Activated CD4-positive, alpha-beta T cell treated with anti-CD3 and anti-CD28 coated beads, Interleukin-2, amount 10 ng/mL, durations not matched to agents 24 days and 14 days (primary cell): ENCODE measurements at places on chromosomes 2 and 18.
A peak's percentile ranks its signal among the peaks of the same experiment; 100 is the strongest.

GRCh38 chr18:58466636-58467205, 162.2 kb downstream of the ALPK2 start:
- H3K4me3 ChIP-seq: no peak overlapping the region
- no peaks in the 10 kb centered on the region for H3K36me3 ChIP-seq
- H3K27ac ChIP-seq: no peak overlapping the region
- DNase-seq: no peak

- peaks cover 37% of the 10 kb centered on the region for H3K4me1 ChIP-seq
- peaks cover 20% of the 10 kb centered on the region for H3K36me3 ChIP-seq
- peaks cover 6% of the 10 kb centered on the region for H3K27me3 ChIP-seq
- H3K4me3 ChIP-seq: peak overlapping the region; percentile 99
Observed at GRCh38 chr2:68253219-68254068, 1.1 kb upstream of the PPP3R1 start.

DNA sequence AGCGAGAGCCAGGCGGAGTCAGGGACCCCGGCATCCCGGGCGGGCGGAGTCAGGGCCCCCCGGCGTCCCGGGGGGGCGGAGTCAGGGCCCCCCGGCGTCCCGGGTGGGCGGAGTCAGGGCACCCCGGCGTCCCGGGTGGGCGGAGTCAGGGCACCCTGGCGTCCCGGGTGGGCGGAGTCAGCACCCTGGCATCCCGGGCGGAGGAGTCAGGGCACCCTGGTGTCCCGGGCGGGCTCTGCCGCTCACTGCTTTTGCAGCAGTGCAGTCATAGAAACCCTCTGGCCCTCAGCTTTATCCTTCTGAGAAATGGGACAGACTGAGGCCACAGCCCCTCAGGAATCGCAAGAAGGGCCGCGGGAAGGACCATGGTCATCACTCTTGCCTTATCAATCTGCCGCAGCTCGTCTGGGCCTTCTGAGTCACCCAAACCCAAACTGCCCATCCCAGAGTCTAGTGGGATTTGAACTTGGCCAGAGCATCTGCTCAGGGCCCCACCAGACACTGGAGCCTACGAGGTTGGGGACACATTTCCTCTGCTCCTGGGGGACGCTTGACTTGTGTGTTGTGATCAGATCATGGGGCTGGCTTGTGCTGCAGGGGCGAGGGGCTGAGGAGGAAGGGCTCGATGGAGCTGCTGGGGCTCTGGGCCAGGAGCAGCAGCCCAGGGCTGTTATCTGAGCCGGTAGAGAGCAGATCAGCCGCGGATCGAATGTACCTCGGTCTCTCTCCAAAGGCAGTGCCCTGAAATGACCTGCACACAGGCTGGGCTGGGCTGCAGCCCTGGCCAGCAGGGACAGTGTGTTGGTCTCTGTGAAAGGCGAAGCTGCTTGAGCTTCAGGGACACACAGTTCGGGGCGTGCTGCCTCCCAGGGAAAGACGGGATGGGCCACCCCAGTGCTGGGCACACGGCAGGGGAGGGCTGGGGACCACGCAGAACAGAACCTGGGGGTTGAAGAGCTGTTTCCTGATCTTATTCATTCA, 290.1 kb upstream of the HDAC4 start:
- no peaks in the 10 kb centered on the region for H3K36me3 ChIP-seq
- H3K27me3 ChIP-seq: peaks cover 1% of the 10 kb centered on the region
- H3K27ac ChIP-seq: no peak overlapping the region
- no peak overlapping the region for H3K4me3 ChIP-seq
- DNase-seq: no peak
- no peaks in the 10 kb centered on the region for H3K4me1 ChIP-seq

DNA sequence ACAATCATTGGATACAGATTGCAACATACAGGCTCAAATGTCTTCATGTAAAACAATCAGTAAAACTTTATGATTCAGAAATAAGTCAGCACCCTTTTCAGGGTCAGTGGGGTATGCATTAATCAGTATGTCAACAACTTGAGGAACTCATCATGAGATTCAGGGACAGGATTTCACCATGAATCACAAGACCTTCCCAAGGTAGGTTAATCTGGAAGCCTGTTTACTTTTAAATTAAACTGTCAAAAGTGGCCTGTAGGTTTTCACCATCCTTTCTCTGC, 104.8 kb downstream of the SP100 start:
- peaks cover 72% of the 10 kb centered on the region for H3K36me3 ChIP-seq
- H3K4me3 ChIP-seq: no peak overlapping the region
- H3K27me3 ChIP-seq: no peaks in the 10 kb centered on the region
- no peak for DNase-seq
- no peaks in the 10 kb centered on the region for H3K4me1 ChIP-seq

DNA sequence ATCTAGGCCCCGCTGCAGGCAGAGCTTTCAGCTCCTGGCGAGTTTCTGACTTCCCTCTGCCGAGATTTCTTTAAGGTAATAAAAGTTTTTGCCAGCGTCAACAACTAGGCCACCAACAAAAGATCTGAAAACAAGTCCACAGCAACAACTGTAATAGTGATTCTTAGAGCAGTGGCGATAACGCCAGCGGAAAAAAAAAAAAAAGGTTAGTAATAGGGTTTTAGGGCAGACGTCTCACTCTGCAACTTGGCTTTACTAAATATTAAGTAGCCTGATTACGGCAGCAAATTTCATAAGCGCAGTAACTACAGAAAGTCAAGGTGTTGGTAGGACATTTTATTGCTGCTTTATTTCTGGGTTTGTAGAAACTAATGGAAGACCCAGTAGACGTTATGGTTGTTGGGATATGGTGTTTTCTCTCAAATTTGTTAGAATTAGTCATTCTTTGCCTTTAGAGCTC, 481 bp downstream of the SLC30A6 start:
- H3K27ac ChIP-seq: peak overlapping the region; percentile 92
- peak overlapping the region; percentile 98 for H3K4me3 ChIP-seq
- DNase-seq: no peak
- H3K27me3 ChIP-seq: no peaks in the 10 kb centered on the region
- H3K36me3 ChIP-seq: peaks cover 17% of the 10 kb centered on the region
- H3K4me1 ChIP-seq: peaks cover 26% of the 10 kb centered on the region

DNA sequence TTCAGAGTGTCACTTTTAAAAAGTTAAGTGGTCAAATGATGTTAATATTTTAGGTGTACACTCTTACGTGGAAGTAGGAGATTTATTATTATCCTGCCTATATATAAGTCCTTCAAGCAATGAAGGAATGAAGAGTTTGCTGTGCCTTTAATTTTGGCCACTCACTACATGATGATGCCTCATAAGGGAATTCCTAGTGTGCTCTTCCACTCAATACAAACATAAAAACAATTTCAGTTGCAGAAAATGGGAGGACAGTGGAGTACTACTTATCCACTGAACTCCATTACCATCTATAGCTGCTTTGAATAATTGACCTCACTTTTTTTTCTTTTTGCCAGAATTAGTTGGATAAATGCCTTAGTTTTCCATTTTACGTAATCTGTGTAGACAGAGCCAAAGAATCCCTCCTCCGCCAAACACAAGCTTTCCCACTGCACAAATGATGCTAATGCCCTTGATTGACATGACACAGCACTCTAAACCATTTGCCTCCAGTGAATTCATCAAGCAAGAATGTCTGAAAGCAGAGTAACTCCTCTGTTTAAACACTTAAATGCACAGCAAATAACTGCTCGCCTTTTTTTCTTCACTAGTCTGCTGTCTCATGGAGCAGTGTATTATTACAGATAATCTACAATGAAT, 751.1 kb upstream of the FANCL start:
- no peak for DNase-seq
- H3K27ac ChIP-seq: no peak overlapping the region
- H3K4me3 ChIP-seq: no peak overlapping the region
- no peaks in the 10 kb centered on the region for H3K27me3 ChIP-seq

- peaks cover 4% of the 10 kb centered on the region for H3K36me3 ChIP-seq
- DNase-seq: no peak
- peaks cover 38% of the 10 kb centered on the region for H3K4me1 ChIP-seq
- H3K27me3 ChIP-seq: peaks cover 2% of the 10 kb centered on the region
- peak overlapping the region; percentile 92 for H3K27ac ChIP-seq
Observed at GRCh38 chr2:24489465-24490180, 1.4 kb upstream of the NCOA1 start.

DNA sequence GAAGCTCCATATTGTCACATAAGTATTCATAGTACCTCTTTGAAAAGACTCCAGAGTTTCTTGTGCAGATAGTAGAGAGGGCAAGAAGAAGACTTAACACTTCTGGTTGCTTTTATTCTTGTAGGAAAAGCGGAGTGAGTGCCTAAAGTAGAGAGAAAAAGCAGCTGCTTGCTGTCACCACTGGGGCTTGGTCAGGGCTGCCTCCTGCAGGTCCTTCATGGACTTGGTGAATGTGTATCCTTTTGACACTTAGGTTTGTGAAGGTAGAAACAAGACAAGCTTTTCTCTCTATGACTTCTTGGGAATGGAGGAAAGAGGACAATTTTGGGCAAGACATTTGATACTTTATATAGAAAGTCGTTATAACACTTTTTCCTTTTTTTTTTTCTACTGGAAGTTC, 312.8 kb upstream of the FANCL start:
- H3K27me3 ChIP-seq: peaks cover 7% of the 10 kb centered on the region
- DNase-seq: no peak
- no peaks in the 10 kb centered on the region for H3K4me1 ChIP-seq
- H3K27ac ChIP-seq: no peak overlapping the region
- no peak overlapping the region for H3K4me3 ChIP-seq

GRCh38 chr2:71629771-71630453, 176.6 kb downstream of the DYSF start:
- H3K36me3 ChIP-seq: no peaks in the 10 kb centered on the region
- no peak for DNase-seq
- H3K4me3 ChIP-seq: no peak overlapping the region
- no peak overlapping the region for H3K27ac ChIP-seq

- no peaks in the 10 kb centered on the region for H3K27me3 ChIP-seq
- no peaks in the 10 kb centered on the region for H3K36me3 ChIP-seq
- DNase-seq: peak; percentile 78
- H3K4me1 ChIP-seq: peaks cover 13% of the 10 kb centered on the region
- H3K27ac ChIP-seq: peak overlapping the region; percentile 31
Observed at GRCh38 chr2:136025057-136025973, 39.9 kb upstream of the DARS1 start.

DNA sequence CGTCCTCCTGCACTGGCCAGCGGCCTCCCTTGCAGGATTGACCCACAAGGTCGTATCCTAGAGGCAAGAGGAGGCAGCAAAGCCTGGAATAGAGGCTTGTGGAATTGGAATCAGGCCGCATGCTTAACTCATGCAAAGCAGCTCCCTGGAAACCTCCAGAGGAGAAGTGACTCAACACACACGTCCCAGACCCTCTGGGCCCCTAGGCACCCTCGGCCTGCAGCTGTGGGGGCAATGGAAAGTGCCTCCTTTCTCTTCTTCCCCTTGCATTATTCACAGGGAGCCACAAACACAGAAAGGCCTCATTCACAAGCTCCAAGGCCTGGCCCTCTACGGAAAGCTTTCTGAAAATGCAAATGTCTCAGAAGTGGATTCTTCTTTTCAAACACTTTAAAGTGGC, 19.6 kb downstream of the SPATA3 start:
- no peaks in the 10 kb centered on the region for H3K4me1 ChIP-seq
- no peak for DNase-seq

DNA sequence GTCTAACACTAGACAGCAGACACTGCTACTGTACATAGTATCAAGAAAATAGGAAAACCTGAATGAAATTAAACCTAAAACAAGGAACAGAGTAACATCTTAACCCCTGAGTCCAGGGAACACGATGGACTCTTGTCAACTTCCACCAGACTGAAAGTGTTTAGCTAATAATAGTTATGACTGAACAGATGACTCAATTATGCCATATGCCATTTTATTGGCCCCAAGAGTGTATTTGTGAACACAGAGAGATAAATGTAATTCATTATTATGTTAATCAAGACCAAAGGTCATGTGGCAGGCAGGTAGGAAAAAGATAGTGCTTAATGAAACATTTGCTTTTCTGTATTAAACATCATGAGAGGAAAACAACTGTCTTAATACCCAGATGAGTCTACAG, 58.0 kb downstream of the NYAP2 start:
- H3K27me3 ChIP-seq: peaks cover 7% of the 10 kb centered on the region
- no peak overlapping the region for H3K27ac ChIP-seq
- DNase-seq: no peak
- H3K4me1 ChIP-seq: no peaks in the 10 kb centered on the region
- H3K4me3 ChIP-seq: no peak overlapping the region
- no peaks in the 10 kb centered on the region for H3K36me3 ChIP-seq

DNA sequence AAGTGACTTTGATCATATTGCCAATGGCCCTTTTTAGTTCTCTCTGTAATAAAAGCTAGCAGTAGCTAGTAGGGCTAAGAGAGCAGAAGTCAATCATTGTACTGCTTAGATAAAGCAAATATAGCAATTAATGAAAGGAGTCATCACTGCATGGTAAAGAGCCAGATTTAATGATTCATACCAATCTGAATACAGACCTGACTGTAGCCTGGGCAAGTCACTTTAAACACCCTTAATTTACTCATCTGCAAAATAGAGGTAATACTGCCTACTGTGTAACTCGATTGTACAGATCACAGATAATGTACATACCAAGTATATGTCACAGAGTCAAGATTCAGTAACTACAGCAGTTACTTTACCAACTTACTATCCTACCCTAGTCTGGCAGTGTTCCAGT, 63.6 kb downstream of the ASXL2 start:
- no peaks in the 10 kb centered on the region for H3K27me3 ChIP-seq
- DNase-seq: peak; percentile 20
- peaks cover 28% of the 10 kb centered on the region for H3K36me3 ChIP-seq

DNA sequence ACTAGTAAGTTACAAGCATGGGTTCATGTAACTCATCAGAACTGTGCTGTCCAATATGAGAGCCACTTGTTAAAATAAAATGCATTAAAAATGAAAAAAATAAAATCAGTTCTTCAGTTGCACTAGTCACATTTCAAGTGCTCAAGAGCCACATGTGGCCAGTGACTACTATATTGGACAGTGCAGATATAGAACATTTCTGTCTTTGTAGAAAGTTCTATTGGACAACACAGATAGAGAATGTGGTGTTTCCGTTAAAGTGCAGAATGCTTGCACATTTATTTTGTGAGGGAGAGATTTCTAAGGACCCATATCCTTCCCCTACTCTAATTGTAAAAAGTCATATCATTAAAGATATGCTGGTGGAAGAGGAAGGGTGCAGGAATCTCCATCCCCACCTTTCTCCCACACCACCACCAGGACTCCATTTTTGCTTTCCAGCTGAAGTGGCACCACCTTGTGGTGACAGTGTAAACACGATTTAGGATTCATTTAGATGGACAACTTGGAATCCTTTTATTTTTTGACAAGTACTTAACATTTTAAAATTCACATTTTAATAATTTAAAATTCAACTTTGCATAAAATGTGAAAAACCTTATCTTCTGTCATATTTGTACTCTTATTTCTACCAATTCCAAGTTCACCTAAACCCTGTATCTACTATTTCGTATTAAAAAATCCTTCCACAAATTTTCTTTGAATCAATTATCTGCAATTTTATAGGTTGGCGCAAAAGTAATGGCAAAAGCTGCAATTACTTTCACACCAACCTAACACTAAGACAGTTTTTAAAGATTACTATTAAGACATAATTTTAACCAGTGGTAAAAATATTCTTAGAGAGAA, 9.4 kb upstream of the CD302 start:
- no peaks in the 10 kb centered on the region for H3K4me1 ChIP-seq
- peak; percentile 68 for DNase-seq
- H3K36me3 ChIP-seq: no peaks in the 10 kb centered on the region
- H3K27ac ChIP-seq: no peak overlapping the region

- peaks cover 4% of the 10 kb centered on the region for H3K27me3 ChIP-seq
- DNase-seq: no peak
- H3K4me3 ChIP-seq: no peak overlapping the region
- H3K27ac ChIP-seq: no peak overlapping the region
Observed at GRCh38 chr2:136645236-136645828, 120.0 kb upstream of the THSD7B start.
